ENCODE measurements at places on chromosomes 12 and 14. TPM values are rescaled to one million over a fixed set of nuclear protein-coding genes. Genes with fewer than 3 reads are reported as not detected.

ENDOU gene
- not detected for total RNA-seq

FAM186B gene
- total RNA-seq, result 0.84 TPM

- no peaks in the 10 kb centered on the region for H3K4me1 ChIP-seq
- H3K27me3 ChIP-seq, result no peaks in the 10 kb centered on the region
- no peak overlapping the region for H3K4me3 ChIP-seq
- no peak overlapping the region for H3K27ac ChIP-seq
Measured at GRCh38 chr12:126163984-126164383, 1098.7 kb downstream of the AACS start.

- no peak for DNase-seq
- no peak overlapping the region for H3K4me3 ChIP-seq
- H3K4me1 ChIP-seq, result peaks cover 37% of the 10 kb centered on the region
- H3K36me3 ChIP-seq, result no peaks in the 10 kb centered on the region
Measured at GRCh38 chr14:95499354-95499750, 17.1 kb downstream of the SYNE3 start.

- H3K4me3 ChIP-seq, result no peak overlapping the region
- no peak overlapping the region for H3K27ac ChIP-seq
- H3K4me1 ChIP-seq, result no peaks in the 10 kb centered on the region
- H3K27me3 ChIP-seq, result peaks cover 6% of the 10 kb centered on the region
Measured at GRCh38 chr12:58425481-58426392, 484.4 kb downstream of the ATP23 start.

GRCh38 chr12:103742349-103742932 lies 98.6 kb downstream of the NT5DC3 start:
- no peak overlapping the region for H3K4me3 ChIP-seq
- H3K36me3 ChIP-seq, result no peaks in the 10 kb centered on the region
- no peaks in the 10 kb centered on the region for H3K4me1 ChIP-seq
- DNase-seq, result no peak
- no peaks in the 10 kb centered on the region for H3K27me3 ChIP-seq

Data from liver (tissue), 10 donors.